ENCODE measurements at places on chromosomes 1 and 21.

DNA sequence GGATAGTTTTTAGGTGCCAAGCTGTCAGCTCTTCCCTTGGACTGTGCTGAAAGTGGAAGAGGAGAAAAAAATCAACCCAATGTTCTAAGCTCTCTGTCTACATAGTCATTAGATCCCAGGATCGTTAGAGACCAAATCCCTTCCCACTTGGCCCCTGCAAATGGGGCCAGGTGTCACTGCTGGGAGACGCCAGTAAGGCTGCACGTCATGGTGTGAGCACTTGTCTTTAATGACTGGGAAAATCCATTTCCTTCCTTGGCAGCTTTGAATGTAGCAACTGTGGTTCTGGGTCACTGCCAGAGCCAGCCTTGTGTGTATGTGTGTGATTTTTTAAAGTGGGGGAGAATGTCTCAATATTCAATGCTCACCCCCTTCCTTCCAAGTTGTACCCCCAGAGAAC, 59.9 kb downstream of the MAN1C1 start:
- no peaks in the 10 kb centered on the region for H3K36me3 ChIP-seq
- DNase-seq: no peak

DNA sequence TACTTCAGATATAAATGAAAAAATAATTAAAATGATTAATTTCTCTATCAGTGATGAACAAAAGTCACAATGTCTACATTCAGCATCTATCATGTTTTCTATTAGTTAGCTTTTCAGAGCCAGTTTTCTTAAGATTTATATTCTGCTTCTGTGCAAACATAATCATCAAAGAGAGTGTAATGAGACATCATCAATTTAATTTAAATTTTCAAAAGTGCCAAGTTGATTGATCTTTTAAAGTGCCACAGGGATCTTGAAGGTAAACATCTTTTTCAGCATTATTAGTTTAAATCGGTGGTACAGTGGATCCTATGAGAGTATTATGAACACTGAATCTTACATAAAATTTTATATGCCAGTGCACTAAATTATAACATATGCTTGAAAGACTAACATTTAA, 1176.1 kb downstream of the PLA2G4A start:
- no peaks in the 10 kb centered on the region for H3K27me3 ChIP-seq
- DNase-seq: no peak
- no peak overlapping the region for H3K27ac ChIP-seq
- H3K36me3 ChIP-seq: no peaks in the 10 kb centered on the region
- no peak overlapping the region for H3K4me3 ChIP-seq
- no peaks in the 10 kb centered on the region for H3K4me1 ChIP-seq

GRCh38 chr1:23578997-23579363, 19.7 kb upstream of the ID3 start:
- H3K27me3 ChIP-seq: no peaks in the 10 kb centered on the region
- no peak overlapping the region for H3K4me3 ChIP-seq
- no peak for DNase-seq

- no peak for DNase-seq
- H3K4me3 ChIP-seq: peak overlapping the region; percentile 91
- peaks cover 13% of the 10 kb centered on the region for H3K4me1 ChIP-seq
- H3K27ac ChIP-seq: peak overlapping the region; percentile 70
- H3K36me3 ChIP-seq: peaks cover 17% of the 10 kb centered on the region
- no peaks in the 10 kb centered on the region for H3K27me3 ChIP-seq
Observed at GRCh38 chr1:192809307-192810252, 741 bp downstream of the RGS2 start.

GRCh38 chr21:34992180-34992579, 56.9 kb downstream of the RUNX1 start:
- no peaks in the 10 kb centered on the region for H3K36me3 ChIP-seq
- peaks cover 7% of the 10 kb centered on the region for H3K4me1 ChIP-seq

DNA sequence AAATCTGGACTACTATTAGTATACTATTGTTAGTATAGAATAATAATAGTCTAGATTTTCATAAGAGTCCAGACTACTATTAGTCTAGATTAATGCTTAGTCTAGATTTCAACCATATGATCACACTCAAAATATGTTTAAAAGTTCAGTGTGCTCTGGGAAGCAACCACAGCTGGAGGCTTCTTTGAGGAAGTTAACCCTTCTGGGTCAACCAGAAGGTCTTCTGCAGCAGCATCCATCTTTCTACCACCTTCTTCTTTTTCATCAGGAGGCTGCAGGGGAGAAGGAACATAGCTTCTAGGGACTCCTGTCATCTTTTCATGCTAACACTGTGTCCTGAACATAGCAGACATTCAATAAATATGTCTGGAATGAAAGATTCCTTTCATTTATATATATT, 51.2 kb upstream of the DNAJC6 start:
- DNase-seq: no peak
- H3K36me3 ChIP-seq: no peaks in the 10 kb centered on the region
- H3K27me3 ChIP-seq: no peaks in the 10 kb centered on the region
- H3K4me1 ChIP-seq: peaks cover 3% of the 10 kb centered on the region

- H3K4me3 ChIP-seq: no peak overlapping the region
- peaks cover 26% of the 10 kb centered on the region for H3K4me1 ChIP-seq
- H3K27me3 ChIP-seq: no peaks in the 10 kb centered on the region
- H3K36me3 ChIP-seq: no peaks in the 10 kb centered on the region
- DNase-seq: no peak
Observed at GRCh38 chr1:38785285-38786039, 74.1 kb downstream of the RRAGC start.

- H3K27ac ChIP-seq: no peak overlapping the region
- H3K4me3 ChIP-seq: no peak overlapping the region
- H3K4me1 ChIP-seq: peaks cover 27% of the 10 kb centered on the region
- peaks cover 25% of the 10 kb centered on the region for H3K36me3 ChIP-seq
- no peaks in the 10 kb centered on the region for H3K27me3 ChIP-seq
Observed at GRCh38 chr1:15923241-15923640, 52.7 kb downstream of the ZBTB17 start.

DNA sequence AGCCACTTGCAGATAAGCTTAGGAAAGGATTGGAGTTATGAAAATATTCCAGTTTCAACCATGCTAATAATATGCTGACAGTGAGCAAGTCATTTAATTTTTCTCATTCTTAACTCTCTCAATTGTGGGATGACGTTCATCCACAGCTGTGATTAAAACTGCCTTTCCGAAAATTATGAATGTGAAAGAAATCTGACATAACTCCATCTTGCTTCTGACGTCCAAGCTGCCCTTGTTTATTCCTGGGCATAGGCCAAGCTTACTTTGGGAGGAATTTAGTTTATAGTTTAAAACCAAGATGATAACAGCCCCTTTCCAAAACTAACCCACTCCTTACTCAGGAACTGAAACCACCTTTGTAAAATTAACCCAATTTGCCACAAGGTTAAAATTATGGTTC, 11.0 kb upstream of the RGS18 start:
- no peak overlapping the region for H3K27ac ChIP-seq
- no peaks in the 10 kb centered on the region for H3K4me1 ChIP-seq
- H3K4me3 ChIP-seq: no peak overlapping the region
- no peaks in the 10 kb centered on the region for H3K36me3 ChIP-seq
- no peaks in the 10 kb centered on the region for H3K27me3 ChIP-seq

DNA sequence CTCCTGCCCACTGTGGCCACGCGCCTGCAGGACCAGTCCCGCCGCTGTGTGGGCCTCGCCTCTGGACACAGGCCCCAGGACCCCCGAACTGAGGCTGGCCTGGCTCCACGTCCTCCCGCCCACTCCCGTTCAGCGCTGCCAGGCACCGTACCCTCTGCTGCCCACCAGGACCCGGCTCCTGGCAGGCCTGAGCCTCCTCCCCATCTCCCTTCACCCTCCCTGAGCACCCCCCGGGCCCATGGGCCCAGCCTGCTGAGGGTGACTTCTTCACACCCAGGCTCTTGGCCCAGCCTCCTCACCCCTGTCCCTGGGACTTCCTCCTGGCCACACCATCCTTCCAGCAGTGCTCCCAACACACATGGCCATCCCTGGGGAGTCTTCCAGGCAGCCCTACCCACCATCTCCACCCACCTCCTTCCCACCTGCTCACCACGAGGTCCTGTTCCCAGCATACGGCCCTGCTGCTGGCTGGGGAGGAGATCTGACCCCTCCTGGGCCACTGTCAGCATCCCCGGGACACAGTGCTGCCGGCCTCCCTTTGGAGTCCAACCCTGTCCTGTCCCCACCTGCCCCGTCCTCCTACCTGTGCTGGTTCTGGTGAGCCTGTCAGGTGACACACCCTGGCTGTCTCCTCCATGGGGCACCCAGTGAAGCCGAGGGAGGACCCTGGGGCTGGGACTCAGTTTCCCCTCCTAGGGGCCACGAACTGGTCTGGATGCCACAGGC, 53.7 kb downstream of the SLX9 start:
- no peak for DNase-seq
- no peak overlapping the region for H3K4me3 ChIP-seq
- no peaks in the 10 kb centered on the region for H3K36me3 ChIP-seq
- no peaks in the 10 kb centered on the region for H3K27me3 ChIP-seq
